CD4-positive, alpha-beta T cell treated with Interleukin-12 subunit alpha and Interleukin-12 subunit beta, for 1 hour (primary cell): ENCODE measurements at places on chromosomes 12 and 14.

DNA sequence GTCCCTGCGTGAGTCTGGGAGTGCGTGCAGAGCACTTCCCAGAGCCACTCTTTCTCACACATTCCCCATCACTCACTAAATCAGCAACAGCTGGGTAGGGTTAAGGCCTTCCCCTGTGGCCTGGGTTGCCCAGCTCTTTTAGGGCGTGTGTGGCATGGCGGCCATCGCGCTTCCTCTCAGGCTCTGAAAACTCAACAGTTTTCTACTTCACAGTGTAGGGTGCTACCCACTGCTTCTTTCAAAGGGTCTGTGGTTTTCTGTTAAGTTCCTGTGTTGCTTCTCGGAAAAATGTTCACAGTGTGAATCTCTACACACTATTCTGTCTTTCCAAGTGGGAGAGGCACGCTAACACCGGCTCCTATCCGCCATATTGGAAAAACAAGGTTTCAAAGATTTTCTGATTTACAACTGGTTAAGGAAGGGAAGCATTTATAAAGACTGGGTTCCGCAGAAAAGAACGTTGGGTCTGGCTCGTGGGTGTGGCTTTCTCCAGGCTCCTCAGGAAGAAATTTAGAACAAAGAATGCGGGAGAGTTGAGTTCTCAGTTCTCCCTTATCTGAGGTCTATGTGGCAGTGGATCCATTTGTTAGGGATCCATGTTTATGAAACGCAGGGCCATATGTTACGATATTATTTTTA, 34.9 kb upstream of the AEBP2 start:
- DNase-seq = peak; percentile 35

- DNase-seq = no peak
Measured at GRCh38 chr14:92750994-92751400, 2.6 kb upstream of the LGMN start.

GRCh38 chr12:121466794-121467637, 67.1 kb downstream of the RNF34 start:
- DNase-seq = peak; percentile 92

GRCh38 chr12:48473061-48473460, 702 bp downstream of the ANP32D start:
- no peak for DNase-seq

DNA sequence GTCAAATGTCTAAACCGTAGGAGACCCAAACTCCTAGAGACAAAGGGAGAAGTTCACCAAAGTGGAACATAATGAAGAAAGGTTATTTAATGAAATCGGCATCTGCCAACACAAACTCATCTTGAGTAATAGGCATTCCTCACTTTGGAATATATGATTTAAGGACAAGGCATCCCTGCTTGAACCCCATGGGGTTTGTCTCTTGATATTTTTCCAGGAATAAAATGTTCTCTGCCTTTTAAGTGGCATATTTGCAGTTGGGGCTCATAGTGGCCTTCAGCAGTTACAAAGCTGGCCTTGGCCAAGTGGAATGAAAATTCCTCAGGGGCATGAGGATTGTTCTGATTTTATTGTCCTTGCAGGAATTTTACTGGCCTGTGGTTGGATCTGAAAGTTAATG, 7.1 kb downstream of the POP5 start:
- DNase-seq = no peak

DNA sequence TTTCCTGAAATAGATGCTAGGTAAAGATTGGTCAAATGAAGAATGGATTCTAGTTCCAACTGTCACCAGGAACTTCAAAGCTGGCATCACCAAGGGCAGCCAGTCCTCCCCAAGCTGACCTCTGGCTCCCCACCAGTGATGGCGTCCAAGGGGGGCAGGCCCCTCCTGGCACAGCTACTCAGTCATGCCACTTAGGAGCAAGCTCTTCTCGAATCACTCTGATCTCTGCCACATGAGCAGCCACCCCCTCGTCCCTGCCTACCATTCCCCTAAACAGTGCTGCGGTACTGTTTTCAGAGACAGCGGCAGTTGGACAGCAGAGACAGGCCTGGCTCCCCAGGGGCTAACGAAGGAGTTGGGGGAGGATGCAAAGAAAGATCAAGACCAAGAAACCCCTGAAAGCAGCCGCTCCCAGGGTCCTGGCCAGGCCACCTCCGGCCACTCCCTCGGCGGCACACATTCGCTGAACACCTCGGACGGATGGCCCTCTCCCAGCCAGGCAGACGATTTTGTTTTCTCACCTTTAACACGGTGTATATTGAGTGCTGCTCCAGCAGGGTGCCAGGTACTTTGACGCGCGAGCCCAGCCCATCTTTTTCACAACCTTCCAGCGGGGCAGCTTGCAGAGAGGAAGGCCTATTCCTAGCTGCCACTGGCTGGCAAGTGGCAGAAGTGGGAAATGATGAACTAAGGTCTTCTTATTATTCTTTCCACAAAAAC, 47.4 kb downstream of the ARL6IP4 start:
- no peak for DNase-seq

- DNase-seq = no peak
Measured at GRCh38 chr12:108313241-108313605, 25.9 kb downstream of the CMKLR1 start.

DNA sequence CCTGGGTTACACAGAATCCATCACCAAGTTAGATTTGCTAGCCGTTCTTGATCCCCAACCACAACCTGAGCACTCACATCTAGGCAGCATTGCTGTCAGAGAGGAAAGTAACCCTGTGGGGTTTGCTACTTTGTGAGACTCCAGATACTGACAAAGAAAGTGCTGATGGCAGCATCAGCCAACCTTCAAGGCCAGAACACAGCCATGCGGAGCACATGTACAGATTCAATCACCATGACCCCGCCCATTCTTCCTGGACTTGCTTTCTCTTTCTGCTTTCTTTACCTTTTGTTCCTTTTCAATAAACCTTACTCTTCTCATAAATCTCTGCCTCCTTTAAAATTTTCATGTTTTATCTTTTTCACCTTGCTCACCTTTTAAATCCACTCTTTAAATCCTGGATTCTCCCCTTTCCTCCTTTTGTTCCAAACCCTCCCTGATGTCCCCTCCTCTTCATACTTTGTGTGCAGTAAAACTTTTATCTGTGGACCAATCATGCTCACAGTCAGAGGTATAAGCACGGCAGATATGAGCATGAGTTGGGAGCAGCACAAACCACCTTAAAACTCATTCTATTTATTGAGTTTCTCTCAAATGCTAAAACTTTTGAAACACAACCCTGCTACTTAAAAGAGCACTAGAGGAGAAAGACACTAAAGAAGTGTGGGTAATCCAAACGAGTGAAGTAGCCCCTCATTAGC, 21.9 kb upstream of the CERS5 start:
- DNase-seq = peak; percentile 38

- no peak for DNase-seq
Measured at GRCh38 chr12:66119870-66120241, 10.7 kb downstream of the LLPH start.

DNA sequence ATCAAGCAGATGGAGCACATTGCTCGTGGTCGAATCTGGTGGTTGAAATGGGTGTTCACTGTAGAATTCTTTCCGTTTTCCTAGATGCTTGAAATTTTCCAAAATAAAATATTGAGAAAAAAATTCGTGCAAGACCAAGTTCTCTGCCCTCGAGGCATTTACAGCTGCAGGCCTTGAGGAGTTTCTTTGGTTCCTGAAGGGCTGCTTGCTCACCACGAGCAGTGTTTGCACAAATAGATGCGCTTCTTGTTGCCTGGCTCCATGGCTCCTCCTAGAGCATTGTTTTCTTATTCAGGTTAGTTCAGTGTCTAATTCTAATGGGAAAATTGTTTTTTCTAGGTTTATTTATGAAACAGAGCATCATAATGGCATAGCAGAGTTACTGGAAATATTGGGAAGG, 74.5 kb upstream of the DYNC1H1 start:
- no peak for DNase-seq

GRCh38 chr12:55633151-55633550, 3.5 kb upstream of the OR10P1 start:
- DNase-seq = no peak

DNA sequence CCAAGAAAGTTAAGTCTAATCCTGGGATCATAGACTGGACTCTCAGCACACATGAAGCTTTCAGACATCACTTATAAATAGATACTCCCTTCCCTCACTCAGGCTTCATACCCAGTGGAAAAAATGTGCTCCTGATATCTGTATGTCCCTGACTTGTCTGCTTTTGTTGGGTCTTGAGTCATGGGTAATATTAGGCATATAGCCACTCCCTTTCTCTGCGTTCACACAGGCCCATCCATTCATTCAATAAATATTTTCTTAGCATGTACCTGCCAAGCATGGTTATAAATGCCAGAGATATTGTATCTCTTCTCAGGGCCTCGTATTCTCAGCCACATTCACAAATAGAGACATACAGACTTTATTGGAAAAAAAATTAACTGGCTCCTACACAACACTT, 43.5 kb downstream of the COX16 start:
- DNase-seq = no peak

GRCh38 chr14:102362084-102362483, 606 bp downstream of the CINP start:
- peak; percentile 16 for DNase-seq

GRCh38 chr12:25107920-25108319, 87.0 kb downstream of the DNAI7 start:
- DNase-seq = no peak

DNA sequence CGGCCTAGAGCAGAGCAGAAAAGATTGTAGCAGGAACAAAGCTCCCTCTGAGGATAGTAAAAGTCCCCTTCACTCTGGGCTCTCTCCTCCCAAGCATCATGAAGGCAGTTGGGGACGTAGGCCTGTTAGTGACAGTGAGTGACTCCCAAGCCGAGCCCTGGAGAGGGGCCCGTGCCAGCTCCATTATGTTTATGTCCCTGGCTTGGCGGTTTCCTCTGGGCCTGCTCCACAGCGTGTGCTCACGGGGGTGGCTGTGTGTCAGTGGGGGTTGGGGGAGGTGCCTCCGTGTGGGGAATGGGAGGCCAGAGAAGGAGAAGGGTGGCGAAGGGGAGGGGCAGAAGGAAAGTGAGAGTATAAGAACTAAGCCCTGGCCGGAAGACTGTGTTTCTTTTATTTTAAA, 170.0 kb upstream of the VASH1 start:
- no peak for DNase-seq

DNA sequence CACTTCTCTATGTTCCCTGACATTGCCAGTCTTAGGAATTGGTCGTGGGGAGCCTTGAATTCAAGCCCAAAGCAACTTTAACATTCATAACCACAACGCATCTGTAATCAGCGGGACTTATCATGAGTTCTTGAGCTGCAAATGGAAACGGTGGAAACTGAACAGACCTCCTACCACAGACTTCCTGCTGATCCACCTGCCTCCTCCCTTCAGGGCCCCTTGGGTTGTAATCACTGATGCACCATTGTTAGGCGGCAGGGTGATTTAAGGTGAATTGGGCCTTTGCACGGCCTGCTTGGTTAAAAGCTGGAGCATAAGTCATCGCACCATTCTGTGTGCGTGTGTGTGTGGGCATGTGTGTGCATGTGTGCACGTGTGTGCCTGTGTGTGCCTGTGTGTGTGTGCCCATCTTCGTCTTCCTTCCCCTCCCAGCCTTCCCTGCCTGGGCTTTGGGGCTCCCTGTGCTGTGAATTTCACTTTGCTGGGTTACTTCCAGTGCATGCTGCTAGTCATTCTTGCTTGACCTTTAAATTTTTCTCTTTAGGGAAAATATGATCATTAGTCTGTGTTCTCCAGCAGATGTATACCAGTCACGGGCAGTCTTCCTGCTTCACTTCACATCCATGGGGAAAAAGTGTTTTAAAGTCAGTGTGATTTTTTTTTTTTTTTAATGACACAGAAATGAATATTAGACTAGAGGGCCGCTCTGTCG, 29.1 kb downstream of the CHST11 start:
- DNase-seq = peak; percentile 62

- no peak for DNase-seq
Measured at GRCh38 chr12:65510007-65510406, 231.5 kb downstream of the MSRB3 start.

- peak; percentile 43 for DNase-seq
Measured at GRCh38 chr14:22221508-22221907, 367.5 kb downstream of the DAD1 start.

DNA sequence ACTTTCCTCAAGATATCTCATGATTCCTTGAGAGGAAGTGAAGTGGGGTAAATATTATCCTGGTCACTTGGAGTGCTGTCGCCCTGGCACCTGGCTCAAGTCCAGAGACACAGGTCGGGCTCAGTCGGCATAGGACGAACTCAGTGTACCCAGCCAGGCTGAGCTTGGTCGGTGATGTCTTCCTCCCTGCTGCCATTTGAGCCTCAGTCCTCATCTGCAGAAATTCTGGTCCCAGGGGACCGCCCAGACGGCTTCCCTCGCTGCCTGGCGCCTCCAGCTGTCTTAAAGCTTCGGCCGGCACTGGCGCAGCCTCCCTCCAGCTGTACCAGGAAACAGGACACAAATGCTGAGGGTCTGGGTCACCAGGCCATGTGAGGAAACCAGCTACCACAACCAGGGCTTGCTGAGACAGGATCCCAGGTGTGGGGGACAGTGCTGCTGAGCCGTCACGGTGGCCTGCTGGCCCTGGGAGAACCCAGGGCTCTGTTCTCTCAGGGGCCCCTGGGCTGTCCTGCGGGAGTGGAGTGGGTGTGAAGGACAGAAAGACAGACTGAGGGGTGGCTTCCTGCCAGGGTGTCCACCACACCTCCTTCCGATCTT, 5.0 kb upstream of the KLC1 start:
- DNase-seq = no peak

DNA sequence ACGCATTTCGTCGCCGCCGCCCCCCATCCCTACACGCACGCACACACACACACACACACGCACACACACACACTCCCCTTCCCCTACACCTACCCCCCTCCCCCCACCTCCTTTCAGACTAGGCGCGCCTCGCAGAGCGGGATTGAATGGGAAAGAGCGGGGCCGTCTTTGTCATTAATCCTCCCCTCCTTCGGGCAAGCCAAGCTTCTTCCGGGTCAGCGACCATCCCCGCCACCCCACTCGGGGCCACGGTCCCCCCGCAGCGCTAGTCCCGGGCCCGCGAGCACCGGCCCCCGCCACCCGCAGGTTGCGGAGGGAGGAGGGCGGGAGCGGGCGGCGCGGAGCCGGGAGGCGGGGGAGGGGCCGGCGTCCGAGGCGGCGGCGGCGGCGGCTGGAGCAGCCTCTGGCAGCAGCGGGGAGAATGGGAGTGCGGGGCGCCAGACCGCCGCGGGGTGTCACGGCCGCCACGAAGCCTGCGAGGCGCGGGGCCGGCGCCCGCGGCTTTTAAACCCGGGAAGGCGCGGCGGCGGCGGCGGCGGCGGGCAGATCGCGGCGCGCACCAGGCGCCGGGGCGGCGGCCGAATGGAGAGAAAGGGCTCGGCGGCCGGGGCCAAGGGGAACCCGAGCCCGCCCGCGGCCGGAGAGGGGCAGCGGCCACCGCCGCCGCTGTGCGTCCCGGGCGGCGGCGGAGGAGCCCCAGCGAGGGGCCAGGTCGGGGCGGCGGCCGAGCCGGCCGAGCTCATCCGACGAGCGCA, at the start of gene TTC9:
Gene TTC9, plus strand, starts transcription at position 369 of the 755 bp plus-strand sequence. Its CDS starts 214 bp downstream, at position 583.
- DNase-seq = peak; percentile 32

- DNase-seq = no peak
Measured at GRCh38 chr14:34049790-34050189, 98.9 kb upstream of the EGLN3 start.

GRCh38 chr12:112936927-112937326, 1.3 kb upstream of the OAS3 start:
- DNase-seq = no peak

DNA sequence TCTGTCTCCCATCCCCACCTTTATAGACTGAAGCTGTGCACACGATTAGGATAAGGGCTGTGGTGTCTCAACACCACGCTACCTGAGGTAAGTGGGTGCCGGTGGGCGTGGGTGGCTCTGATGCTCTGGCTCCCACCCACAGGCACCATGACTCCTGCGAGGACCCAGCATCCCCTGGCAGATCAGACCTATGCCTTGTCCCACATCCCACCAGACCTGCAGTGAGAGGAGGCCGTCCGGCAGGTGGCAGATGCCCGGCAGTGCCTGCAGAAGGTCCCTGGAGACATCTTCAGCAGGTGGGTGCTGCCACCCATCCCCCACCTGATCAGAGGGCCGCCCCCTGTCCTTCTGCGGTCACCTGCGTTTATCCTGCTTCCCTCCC, 104.4 kb upstream of the PRB2 start:
- DNase-seq = no peak
